ENCODE measurements at places on chromosomes 1 and 21. TPM values are rescaled to one million over a fixed set of nuclear protein-coding genes. Genes with fewer than 3 reads are reported as not detected.
A peak's percentile ranks its signal among the peaks of the same experiment; 100 is the strongest.

The GPR157 gene
- total RNA-seq, result 49.0 TPM

The ALX3 gene
- not detected for total RNA-seq

The OR2G6 gene
- not detected for total RNA-seq

The MYOM3 gene
- total RNA-seq, result 403 TPM

The CSTB gene
- total RNA-seq, result 44.1 TPM

The SPATA21 gene
- not detected for total RNA-seq

The SUCO gene
- 17.9 TPM for total RNA-seq

The HSPB7 gene
- total RNA-seq, result 4,074 TPM

The HJV gene
- 71.0 TPM for total RNA-seq

The SMIM1 gene
- 13.0 TPM for total RNA-seq

The WNT3A gene
- total RNA-seq, result not detected

The MACO1 gene
- total RNA-seq, result 13.7 TPM

The LMOD1 gene
- 10.8 TPM for total RNA-seq

The RHD gene
- not detected for total RNA-seq

GRCh38 chr1:168834225-168834872, 105.3 kb upstream of the DPT start:
- DNase-seq, result no peak

GRCh38 chr1:92031281-92032110, 1.7 kb downstream of the EPHX4 start:
- DNase-seq, result no peak

GRCh38 chr1:212847549-212847948, at the start of gene SPATA45:
Gene SPATA45, minus strand, starts transcription at chr1:212847649. Its CDS starts 11,500 bp downstream, at chr1:212836149.
- DNase-seq, result no peak

- no peak for DNase-seq
These were observed 50.5 kb downstream of the DNAJC6 start for GRCh38 chr1:65359888-65360287.

- no peak for DNase-seq
These were observed 100.6 kb upstream of the RUNX1 start for GRCh38 chr21:35149698-35150097.

DNA sequence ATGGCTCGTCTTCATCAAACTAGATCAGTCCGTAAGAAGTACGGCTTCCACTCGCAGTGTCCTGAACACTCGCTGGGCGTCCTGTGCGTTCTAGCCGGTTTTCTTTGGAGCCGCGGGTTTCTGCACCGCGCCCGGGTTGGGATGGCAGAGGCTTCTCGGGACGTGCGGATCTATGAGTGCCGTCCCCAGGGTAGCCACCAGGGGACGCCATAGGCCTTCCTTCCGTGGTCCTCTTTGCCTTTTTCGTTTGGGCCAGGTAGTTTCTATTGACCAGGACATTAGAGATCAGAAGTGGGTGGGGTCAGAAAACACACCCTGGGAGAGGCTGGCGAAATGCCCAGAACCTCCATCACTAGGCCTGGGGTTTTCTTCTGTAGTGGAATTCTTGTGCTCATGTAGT, 273.8 kb downstream of the FAM72C start:
- DNase-seq, result no peak

DNA sequence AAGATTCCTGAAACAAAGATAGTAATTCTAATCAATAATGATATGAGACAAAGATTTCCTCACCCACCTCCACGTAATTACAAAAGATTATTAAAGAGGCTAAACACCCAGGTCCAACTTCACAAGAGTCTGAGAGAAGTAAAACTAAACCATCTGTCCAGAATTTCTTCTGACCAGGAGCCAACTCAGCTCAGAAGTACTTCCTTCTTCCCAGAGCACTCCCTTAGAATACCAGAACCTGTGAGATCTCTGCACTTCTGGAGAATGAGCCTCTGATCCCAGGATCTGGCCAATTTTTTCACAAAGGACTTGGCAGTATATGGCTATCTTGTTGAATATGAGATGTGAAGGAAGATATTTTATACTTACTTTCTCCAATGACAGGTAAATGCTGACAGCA, 120.6 kb upstream of the PALMD start:
- no peak for DNase-seq

DNA sequence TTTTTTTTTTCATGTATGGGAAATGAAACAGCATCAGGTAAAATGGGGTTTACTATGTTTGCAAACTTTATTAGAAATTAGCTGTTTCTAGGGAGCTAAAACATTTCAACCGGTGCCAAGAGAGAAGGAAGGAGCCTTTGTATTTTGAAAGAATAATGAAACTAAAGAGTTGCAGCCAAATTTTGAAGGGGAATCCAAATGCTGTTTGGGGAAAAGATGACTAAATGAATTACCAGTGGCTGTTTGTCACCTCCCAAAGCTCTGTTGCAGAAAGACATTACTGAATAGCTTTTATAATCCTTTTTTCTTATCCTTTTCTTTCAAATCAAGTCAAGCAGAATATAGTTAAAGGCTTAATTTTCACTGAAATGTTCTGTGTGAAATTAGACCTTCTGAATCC, 591.3 kb upstream of the ADGRL2 start:
- DNase-seq, result no peak

GRCh38 chr1:48667782-48668181, 108.9 kb downstream of the BEND5 start:
- DNase-seq, result no peak

GRCh38 chr1:88910401-88910800, 19.0 kb upstream of the GTF2B start:
- no peak for DNase-seq

DNA sequence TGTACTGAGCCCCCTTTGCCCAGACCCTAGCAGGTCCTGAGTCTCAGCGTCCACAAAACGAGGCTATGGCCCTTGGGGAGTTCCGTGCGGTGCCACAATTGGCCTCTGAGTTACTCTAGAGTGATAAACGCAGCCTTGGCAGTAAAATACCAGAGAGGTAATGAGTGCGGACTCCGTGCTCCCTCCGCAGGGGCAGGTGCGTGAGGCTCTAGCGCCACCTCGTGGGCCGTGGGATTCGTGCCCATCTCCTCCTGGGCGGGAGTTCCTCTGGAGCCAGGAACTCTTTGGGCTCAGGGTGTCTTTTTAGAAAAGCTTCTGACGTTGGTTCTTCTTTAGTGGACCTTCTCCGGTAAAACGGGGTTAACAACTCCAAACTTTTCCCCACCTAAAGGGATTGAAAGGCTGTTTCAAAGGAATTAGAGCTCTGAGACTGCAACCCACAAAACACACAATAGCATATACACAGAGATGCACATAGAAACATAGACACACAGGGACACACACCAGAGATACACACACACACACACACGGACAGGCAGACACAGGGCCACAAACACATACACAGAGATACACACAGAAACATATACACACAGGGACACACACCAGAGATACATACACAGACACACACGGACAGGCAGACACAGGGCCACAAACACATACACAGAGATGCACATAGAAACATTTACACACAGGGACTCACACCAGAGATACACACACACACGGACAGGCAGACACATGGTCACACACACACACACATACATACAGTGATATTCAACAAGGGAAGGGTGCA, 99.4 kb downstream of the KCNJ15 start:
- peak; percentile 92 for DNase-seq

GRCh38 chr1:153537376-153537730, 1.6 kb upstream of the S100A6 start:
- no peak for DNase-seq

DNA sequence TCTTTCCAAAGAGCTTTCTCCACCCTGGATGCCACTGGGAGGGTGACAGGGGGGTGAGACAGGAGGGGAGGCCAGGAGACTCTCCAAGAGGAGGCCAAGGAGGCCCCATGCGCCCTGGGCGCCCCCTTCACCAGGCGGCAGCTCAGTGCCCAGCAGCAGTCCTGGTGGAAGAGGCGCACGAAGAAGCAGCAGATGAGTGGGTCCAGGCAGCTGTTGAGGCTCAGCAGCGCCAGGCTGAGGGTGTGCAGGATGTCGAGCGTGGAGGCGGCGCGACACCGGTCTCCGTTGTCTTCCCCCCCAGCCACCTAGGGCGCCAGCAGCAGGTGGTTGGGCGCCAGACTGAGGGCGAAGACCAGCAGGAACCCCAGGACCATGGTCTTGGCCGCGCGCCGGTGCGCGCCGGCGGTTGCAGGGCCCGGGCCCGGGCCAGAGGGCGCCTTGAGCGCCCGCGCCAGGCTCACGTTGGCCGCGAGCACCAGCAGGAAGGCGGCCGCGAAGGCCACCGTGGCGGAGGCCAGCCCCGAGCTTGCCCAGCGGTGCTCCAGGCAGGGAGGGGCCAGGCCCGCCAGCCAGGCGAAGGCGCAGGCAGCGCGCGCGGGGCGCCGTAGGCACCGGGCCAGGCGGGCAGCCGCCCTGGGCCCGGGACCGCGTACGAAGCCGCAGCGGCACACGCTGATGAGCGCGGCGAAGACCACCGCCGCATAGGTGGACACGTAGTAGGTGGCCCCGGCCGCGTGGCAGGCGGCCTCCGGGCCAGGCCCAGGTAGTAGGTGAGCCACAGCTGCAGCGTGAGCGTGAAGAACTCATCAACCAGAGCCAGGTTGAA, 8.6 kb downstream of the TMEM35B start:
- no peak for DNase-seq

GRCh38 chr21:33951276-33952178, 35.9 kb upstream of the ATP5PO start:
- no peak for DNase-seq

GRCh38 chr1:7620196-7620595, 150.9 kb upstream of the VAMP3 start:
- DNase-seq, result no peak

DNA sequence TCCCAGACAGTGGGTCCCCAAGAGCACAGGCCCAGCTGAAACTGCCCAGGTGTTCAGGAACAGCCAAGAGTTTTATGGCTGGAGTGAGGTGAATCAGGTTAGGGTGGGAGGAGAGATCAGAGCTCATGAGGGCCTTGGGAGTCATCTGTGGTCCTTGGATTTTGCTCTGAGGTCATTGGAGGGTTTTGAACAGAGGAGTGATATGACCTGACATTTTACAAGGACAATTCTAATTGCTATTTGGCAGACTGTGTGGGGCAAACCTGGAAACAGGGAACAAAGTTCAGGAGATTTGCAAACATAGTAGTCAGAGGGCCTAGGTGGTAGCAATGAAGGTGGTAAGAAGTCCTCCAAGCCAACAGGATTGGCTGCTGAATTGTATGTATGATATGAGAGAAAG, 31.1 kb upstream of the LRRN2 start:
- no peak for DNase-seq

DNA sequence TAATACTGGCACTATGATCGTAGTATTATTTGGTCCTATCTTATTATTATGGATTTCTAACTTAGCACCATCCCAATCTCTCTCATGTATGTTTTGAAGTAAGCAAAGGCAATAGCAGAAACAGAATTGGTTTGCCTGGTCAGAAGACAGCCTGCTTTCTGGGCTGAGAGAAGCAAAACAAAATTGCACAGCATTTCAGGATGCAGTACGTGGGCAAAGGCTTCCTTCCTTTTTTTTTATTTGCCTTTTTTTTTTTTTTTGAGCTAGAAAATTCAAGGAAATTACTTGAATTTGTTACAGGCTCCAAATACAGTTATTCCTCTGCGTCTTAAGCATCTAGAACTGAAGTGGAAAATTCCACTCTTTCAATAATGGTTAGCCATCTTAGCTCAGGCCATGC, 8.8 kb downstream of the CDA start:
- DNase-seq, result no peak

DNA sequence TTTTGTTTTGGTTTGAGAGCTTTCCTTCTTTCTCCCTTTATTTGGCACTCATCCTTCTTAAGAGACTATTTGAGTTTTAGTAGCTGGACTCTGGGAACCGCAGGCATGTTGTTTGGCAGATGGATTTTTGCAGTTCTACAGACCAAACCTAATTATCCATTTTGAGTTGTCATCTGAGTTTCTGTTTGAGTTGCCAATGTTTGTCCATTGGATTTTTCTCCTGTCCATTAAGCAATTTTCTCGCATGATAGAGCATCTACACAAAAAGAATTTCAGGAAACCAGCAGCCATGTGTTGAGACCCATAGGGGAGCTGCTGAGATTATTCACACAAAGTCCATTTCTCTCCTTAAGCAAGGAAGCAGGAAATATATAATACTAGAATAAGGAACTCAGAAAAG, 17.2 kb upstream of the CXADR start:
- no peak for DNase-seq

- no peak for DNase-seq
These were observed 59.4 kb upstream of the IFI44L start for GRCh38 chr1:78560811-78561210.

DNA sequence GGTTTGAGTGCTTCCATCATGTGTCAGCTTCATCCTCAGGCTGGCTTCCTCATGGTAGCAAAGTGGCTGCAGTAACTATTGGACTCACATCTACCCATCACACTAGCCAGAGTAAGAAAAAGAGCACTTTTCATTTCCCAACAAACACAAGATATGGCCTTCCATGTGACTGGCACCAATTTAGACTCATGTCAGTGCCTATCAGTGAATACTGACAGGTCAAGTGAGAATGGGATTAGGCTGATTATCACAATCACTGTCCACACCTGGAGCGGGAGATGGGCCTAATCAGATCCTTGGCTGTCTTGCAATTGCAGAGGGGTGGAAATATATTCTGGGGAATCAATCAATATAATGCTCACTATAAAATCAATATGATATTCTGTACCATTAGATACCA, 2.9 kb upstream of the RABGAP1L start:
- DNase-seq, result no peak

GRCh38 chr1:180926164-180926981, 13.7 kb downstream of the KIAA1614 start:
- peak; percentile 86 for DNase-seq

DNA sequence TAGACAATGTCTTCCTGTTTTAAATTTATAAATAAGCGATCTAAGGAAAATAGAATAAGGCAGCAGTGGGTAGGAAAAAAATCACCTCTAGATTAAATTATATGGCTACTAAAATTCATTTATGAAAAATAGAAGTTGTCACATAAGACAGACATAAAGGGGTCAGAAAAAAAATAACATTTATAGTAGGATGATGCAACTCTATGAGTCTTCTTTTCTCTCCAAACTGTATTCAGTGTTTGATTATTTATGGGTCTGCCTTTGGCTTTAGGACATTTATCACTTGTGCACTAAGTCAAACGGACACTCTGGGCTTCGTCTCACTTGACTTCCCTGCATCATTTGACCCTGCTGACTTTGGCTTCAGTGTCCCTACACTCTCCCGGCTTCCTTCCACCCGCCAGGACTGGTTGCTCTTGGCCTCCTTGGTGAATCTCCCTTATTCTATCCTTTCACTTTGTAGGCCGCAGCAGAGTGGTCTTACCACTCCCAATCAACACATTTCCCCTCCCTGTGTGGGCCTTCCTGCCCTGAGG, 47.0 kb upstream of the DESI2 start:
- no peak for DNase-seq

GRCh38 chr1:15218287-15219279, 28.4 kb upstream of the FHAD1 start:
- DNase-seq, result no peak

GRCh38 chr1:221892301-221892830, 150.5 kb upstream of the DUSP10 start:
- DNase-seq, result no peak

GRCh38 chr1:231210126-231210525, 30.9 kb upstream of the GNPAT start:
- DNase-seq, result no peak

All from Right ventricle myocardium inferior (tissue), 1 donor.